Ovary (tissue), 10 donors: ENCODE measurements at places on chromosomes 5 and 9.

DNA sequence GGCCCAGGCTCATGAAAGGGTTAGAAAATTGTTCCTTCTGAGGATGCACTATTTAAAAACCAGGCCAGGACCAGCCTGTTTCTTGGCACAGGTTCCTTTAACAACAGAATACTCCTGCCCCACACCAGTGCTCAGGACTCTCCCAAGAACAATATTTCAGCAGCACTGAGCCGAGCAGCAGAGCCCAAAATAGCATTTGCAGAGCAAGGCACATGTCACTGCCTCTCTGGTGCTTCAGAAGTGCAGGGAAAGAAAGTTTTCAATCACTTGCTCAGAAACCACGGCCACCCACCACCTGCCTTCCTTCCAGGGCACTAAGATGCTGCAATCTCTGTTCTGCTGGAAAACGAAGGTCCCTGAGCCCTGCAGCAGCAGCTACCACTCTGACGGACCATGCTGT, 77.6 kb downstream of the SIL1 start:
- no peak for DNase-seq

DNA sequence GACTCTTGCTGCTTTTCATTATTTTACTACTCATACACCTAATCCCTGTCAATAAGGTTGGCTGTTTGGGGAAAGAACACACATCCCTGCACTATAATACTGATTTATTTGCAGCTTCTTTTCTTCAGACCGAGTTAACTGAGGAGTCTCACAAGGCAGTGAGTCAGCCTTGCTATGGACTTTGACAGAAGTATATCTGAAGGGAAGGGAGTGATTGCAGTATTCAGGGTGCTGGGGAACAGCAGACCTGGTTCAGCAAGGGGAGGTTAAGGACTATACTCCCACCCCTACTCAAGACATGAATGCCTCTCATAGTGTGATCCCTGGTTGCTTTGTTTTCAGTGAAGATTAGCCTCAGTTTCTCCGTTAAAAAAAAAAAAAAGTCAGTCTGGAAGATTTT, 99.8 kb downstream of the TLE4 start:
- no peak for DNase-seq

DNA sequence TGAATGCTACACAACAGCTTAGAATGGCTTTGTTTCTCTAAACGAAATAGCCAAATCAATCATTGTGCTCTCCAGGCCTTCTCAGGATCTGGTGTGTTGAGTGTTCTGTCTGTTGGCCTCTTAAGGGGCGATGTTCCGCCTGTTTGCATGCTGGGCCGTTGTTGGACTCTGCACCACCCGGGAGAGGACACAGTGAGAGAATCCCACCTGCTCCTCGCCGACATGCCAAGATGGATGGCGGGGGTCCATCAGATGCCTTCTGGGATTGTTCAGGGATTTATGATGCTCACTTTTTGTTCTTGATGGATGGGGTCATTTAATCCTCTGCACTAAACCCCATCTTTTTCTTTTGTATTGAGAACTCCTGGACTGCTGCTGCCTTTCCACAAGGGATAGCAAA, 159.9 kb downstream of the NTRK2 start:
- DNase-seq = no peak

DNA sequence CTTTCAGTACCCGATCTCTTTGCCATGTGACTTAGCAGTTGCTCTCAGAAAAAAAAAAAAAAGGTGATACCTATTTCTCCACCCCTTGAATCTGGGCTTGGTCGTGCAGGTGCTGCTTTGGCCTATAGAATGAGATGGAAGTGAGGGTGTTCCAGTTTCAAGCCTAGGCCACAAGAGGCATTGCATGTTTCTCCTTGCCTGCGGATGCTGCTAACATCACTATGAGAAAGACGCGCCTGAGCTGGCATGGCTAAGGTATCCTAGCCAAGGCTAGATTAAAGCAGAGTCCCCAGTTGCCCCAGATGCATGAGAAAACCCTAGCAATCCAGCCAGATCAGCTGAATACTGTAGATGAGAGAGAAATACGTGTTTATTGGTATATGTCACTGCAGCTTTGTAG, 14.7 kb upstream of the CSF1R start:
- DNase-seq = no peak

DNA sequence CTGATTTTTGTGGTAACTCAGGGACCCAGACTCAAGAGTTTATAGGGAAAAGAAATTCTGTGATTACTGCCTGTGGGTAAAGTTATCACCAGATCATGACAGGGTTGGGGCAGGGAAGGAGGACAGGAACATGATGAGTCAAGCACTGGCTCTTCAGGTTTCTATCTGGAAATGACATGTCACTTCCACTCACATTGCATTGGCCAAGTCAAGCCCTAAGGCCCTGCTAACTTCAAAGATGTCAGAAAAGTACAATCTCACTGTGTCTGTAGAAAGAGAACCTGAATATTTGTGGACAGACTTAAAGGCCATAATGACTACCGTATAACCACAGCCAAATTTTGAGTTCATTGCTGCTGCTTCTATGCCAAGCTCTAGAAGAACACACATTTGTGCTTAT, 187.7 kb downstream of the TLE4 start:
- DNase-seq = no peak

DNA sequence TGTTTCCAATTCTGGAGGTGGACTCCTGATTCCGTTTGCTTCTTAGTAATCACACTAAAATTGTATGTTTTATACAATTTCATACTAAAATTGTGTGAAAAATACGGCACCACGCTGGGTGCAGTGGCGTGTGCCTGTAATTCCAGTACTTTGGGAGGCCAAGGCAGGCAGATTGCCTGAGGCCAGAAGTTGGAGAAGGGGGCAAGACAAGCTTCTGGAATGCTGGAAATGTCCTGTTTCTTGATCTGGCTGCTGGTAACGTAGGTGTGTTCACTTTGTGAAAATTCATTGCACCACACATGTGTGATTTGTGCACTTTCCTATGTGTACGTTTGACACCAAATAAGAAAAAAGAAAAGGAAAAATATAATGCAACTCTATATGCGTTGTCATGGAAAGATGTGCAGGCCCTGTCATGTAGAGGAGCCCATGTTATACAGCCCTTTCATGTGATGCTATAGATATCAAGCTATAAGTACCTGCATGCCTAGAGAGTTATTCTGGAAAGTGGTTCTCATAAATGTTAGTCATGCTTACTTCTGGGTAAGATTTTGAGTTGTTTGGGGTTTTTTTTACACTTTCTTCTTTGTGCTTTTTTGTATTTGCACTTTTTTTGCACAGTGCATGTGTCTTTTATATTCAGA, 119.9 kb downstream of the TMEM174 start:
- no peak for DNase-seq

DNA sequence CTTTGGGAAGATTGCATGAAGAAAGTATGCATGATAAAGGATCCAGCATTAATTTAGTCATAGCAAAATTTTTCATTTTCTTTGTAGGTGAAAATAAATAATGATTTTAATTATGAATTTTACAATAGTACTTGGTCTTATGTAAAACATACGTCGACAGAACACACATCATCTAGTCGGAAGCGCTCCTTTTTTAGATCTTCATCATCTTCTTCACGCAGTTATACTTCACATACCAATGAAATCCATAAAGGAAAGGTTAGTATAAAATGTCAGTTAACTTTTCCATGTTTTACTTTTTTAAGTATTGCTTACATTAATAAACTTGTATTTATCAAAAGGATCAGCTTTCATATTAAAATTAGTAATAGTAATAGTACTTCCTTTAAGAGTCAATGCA, 35.8 kb downstream of the C7 start:
- no peak for DNase-seq

GRCh38 chr5:173296737-173297676, 31.2 kb downstream of the STC2 start:
- DNase-seq = no peak

GRCh38 chr9:130104491-130105193, 50.9 kb downstream of the GPR107 start:
- no peak for DNase-seq

DNA sequence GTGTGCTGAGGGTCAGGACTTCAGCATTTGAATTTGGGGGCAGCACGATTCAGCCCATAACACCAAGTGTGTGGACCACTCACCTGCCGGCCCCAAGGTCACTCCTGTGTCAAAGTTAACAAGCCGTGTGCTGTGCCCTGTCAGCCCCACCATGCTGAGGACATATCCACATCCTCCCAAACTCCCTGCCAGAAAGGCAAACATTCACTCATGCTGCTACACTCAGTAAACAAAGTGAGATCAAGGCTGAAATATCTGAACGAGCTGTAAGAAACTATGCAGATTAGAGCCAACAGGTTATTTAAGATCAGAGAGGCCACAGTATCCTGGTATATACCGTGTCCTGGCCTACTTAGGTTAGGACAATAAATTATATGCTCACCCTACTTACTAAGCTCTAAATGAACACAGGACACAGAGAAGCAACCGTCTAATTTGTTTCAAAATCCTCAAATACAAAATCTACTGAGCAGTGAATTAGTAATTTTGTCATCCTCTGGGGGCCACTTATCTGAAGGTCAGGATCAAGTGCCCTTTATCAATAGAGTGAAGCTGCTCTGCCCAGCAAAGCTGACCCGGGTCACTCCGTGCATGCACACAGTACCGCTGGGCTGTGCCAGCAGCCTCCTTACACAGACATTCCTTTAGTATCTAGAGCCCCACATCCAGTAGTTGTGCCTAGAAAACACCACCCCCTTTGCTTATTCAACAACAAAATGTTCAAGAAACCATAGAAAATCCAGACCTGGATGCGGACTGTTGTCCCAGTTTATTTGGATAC, 28.2 kb downstream of the RETREG1 start:
- DNase-seq = no peak

DNA sequence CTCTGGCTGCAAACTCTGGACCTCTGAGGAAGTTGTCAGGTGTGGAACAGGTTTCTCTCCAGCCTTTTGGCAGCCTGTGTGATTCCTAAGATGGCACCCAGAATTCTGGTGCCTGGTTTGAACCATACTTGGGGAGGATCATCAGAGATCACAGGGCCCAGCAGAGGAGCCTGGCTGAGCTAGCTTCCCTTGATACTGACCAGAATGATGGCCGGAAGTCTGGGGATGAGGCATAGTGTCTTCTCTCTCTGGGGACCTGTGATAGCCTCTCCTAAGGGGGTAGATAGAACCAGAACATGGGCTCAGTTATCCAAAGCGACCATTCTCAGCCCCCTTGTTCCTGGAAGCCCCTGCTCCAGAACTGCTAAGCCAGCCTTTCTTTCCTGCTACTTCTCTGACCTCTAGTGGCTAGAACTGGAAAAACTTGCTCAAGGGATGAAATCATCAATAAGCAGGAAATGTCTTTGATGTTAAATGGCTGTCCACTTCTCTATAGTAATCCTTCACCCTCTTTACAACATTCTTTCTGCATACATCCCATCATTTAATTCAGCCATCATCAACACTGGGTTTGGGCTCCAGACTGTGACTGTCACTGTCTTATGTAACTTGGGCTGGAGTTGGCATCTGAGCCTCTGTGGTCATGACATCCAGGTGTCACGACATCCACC, 55.1 kb downstream of the C9orf152 start:
- DNase-seq = no peak

DNA sequence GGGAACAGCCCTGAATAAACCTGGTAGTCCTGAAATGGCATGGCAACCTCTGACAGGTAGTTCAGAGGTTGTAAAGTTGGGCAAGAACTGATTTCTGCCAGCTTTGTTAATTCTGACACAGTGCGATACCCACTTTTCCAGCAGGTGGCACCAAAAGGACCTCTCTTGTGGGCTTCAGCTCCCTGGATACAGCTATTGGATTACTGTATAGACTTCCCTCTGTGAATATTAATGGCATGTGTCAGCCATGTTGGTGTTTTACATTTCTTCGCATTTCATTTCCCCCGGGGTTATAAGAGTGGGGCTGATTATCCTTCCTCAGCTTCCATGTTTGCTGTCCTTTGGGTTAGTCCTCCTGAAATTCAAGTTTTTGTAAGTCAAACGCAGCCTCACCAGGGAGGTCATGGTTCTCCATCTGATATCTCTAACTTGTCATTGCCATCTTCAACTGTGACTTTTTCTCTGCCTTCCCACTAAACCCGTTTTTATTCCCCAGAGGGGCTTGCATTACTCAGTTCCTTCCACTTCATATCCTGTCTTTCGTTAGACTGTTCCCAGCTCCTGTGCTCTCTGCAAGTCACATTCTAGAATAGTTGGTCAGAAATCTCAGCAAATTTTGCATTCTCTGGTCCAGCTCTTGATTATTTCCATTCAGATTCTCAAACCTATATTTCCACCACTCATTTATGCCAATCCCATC, 135.6 kb downstream of the LIFR start:
- DNase-seq = peak; percentile 60
